ENCODE measurements at places on chromosomes 12 and 14.

- DNase-seq = no peak
Observed at GRCh38 chr12:80178846-80179245, 79.5 kb downstream of the OTOGL start.

GRCh38 chr14:90053044-90053443 is 8.8 kb upstream of the KCNK13 start:
- no peak for DNase-seq

DNA sequence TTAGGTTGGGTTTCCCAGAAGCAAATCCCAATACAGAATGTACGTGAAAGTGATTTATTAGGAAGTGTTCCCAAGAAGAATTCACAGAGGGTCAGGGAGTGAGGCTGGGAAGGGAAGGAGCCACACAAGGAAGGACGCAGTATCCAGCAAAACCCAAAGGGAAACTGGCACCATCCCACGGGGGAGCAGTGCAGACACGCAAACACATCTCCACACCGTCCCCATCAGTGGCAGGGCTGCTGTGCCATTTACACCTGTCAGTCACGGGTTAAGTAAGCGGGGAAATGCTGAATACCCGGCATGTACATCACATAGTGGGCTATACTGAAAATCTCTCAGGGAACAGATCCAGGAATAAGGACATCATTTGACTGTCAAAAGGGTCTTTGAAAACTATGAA is 93.9 kb downstream of the SLC38A1 start:
- no peak for DNase-seq

DNA sequence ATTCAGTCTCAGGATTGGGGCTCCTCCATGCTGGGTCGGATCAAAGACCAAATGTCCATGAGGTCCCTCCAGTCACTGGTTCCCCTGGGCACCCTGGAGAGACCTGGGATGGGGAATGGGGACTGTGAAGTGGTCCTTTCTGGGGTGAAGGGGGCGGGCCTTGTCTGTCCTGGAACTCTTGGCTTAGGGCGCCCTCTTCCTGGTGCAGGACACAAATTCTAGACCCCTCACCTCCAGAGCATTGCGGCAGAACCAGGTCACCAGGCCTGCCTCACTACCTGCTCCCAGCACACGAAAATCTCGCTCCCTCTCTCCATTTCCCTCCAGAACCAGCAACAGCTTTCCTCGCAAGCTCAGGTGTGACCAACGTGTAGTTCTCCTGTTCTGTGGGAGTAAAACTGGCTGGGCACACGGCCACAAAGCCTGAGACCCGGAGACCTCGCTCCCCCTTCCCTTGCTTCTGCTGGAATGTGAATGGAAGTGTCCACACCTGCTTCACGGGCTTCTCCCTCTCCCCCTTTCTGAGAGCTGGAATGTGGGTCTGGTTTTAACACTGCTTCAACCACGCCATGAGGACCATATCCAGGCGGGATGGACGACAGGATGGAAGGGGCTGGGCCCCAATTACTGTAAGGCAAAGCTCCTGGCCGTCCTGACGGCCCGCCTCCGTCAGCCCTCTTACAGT is 112.7 kb downstream of the SCARB1 start:
- no peak for DNase-seq

- no peak for DNase-seq
Observed at GRCh38 chr12:96233168-96233567, 39.0 kb downstream of the ELK3 start.

GRCh38 chr12:128268379-128268995 is 1.5 kb downstream of the TMEM132C start:
- no peak for DNase-seq

- DNase-seq = no peak
Observed at GRCh38 chr12:58745348-58746125, 174.8 kb downstream of the LRIG3 start.

DNA sequence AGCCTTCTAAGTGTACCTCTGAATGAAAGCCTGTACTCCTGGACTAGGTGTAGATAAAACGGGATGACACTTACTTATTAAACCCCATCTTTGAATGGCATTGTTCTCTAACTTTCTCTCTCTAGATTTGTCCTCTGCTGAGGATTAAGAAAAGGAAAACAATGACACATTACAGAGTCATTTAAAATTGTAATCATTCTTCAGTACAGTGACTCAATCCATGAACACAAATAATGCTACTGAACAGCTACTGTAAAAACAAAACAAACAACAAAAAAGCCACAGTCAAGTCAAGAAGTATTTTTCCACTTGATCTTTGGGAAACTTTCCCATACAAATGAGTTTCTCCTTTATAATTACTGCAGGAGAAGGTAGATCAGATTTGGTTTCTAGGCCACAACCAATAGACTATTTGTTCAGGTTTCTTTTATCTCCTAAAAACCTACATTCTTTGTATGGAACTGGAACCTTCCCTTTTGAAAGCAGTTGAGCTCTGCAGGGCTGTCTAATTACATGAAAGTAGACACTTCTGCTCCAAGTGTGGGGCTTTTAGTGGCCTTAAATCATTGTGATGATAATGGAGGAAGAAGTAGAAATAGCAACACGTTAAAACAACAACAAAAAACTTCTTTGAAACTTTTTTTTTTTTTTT is 219.1 kb downstream of the ESR2 start:
- no peak for DNase-seq

DNA sequence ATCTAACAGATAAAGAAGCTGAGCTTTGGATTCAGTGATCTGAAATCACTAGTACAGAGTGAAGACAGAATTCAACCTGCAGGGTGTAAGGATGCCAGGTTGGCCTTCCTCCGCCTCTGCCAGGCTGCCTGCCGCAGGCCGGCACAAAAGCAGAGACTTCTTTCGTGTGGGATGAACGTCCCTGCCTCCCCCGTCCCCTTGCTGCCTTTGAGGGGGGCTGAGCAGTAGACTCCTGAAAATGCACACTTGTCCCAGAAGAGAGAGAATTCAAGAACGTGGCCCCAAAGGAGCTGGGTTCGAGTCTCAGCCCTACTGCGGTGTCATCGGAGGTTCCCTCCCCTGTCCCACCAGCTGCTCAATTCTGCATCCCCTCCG is 154.3 kb downstream of the BCL11B start:
- DNase-seq = no peak

- no peak for DNase-seq
Observed at GRCh38 chr12:9184276-9184675, 23.9 kb downstream of the PZP start.

DNA sequence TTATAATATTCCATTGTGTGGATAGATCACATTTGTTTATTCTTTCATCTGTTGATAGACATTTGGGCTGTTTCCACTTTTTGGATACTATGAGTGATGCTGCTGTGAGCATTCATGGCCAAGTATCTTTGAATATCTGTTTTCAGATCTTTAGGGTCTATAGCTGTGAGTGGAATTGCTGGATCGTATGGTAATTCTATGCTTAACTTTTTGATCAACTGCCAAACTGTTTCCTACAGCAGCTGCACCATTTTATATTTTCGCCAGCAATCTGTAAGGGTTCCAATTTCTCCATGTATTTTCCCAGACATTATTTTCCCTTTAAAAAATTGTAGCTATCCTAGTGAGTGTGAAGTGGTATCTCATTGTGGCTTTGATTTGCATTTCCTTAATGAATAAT is 238.1 kb downstream of the AACS start:
- no peak for DNase-seq

DNA sequence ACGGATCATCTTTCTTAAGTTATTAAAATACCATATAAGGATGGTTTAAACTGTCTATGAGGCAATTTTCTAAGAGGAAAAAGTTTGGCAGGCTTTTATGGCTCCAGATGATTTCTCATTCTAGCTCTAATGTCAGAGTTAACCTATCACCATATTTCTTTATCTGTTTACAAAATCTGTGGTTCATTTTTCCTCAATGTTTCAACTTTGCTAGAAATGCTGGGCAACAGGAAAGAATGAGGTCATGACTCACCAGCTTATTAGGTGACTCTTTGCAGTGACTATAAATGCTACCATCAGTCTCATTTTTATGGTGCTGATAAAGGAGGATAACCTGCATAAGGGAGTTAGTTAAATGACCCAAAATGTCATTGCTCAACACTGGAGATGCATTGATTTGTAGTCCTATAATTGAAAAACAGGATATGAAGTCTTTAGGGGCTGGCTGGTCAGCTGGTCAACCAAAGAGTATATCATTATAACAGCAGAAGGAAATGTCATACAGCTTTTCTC is 45.3 kb upstream of the RAP1B start:
- DNase-seq = no peak

- DNase-seq = no peak
Observed at GRCh38 chr12:79873201-79873600, 61.7 kb downstream of the PPP1R12A start.

Measured in stimulated activated CD8-positive, alpha-beta memory T cell treated with anti-CD3 and anti-CD28 coated beads, Interleukin-4, amount 100 ng/mL, for 1 hour (primary cell).